ENCODE measurements at places on chromosomes 3 and 15.
A peak's percentile ranks its signal among the peaks of the same experiment; 100 is the strongest.

DNA sequence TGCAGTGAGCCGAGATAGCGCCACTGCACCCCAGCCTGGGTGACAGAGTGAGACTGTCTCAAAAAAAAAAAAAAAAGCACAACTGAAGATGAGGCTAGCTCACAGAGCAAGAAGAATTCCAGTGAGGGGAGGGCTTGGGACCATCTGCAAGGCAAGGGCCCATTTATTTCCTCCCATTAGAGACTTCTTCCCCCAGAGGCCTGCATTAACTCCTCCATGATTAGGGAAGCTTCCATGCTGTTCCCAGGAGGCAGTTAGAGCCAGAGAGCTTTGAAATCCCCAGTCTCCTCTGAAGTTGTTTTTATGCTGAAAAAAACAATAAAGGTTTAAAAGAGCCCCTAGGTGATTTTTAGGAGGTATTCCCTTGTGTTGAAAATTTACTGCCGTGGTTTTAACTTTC lies 54.3 kb upstream of the ADCY5 start:
- no peak for DNase-seq

DNA sequence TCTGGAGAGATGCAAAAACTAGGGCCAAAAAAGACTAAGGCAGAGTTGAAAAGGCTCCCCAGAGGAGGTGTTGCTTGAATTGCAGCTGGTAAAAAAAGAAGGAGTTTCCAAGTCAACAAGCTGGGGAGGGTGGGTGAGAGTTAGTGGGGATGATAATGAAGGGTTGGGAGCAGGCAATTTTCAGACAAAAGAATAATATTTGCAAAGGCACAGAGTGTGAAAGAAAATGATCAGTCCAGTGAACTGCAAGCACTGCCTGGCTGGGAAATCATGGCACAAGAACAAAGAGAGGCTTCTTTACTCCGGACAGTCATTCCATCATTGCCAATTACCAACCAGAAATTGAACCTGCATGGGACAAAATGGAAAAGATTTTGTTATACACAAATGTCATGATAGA lies 42.2 kb downstream of the C3orf85 start:
- no peak for DNase-seq

- no peak for DNase-seq
These were observed 88.9 kb downstream of the CLSTN2 start for GRCh38 chr3:140023616-140024530.

- DNase-seq, result no peak
These were observed 1.5 kb upstream of the TM4SF19 start for GRCh38 chr3:196339493-196340254.

- DNase-seq, result no peak
These were observed 18.7 kb upstream of the DCBLD2 start for GRCh38 chr3:98920166-98920565.

DNA sequence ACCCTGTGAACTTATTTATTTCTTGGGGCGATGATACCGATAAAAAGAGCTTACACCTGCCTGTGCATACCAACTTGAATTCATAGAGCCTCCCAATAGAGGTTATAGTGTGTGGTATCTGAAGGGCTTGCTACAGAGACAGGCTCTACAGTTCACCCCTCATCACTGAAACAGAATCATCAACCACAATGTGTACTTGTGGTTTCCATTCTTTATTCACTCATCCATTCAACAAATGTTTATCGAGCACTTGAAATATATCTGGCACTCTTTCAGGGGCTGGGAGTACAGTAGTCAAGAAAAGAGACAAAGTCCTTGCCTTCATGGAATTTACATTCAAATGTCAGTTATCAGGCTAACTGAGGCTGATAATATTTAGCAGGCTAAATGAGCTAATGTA lies 134.4 kb upstream of the SKOR1 start:
- no peak for DNase-seq

GRCh38 chr3:169529013-169529412 lies 134.5 kb downstream of the MECOM start:
- no peak for DNase-seq

- no peak for DNase-seq
These were observed 15.6 kb upstream of the DAG1 start for GRCh38 chr3:49454458-49454857.

DNA sequence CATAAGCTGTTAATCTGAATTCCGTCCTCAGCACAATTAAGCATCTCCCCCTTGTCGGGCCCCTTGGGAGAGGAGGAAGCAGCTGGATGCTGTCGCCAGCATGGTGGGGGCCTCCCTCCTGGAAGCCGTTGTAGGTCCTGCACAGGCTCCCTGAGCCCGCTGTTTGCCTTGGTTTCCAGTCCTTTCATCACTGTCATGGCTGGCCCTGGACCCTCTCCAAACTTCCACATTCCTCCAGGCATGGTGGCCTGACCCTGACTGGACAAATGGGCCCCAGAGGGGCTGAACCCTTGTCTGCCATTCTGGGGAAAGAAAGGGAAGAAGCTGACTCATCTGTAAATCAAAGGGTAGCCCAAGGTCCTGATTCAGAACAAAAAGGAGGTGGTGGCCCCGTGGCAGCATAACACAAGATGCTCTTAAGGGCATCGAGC lies 300.5 kb upstream of the LRRFIP2 start:
- no peak for DNase-seq

DNA sequence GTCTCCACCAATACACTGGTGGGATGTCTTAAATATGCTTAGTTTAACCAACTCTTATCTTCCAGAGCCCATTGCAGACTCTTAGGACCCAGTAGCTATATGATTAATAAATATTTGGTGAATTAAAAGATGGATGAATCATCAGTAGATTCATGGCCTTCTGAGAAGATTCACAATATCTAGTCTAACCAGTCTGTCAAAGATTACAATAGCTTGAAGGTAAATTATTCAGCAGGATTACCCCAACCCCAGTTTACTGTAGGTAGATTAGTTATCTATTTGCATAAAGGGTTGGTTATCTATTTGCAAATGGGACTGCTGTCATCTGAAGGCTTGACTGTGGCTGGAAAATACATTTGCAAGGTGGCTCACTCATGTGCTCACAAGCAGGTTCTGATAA lies 239.4 kb upstream of the THRB start:
- DNase-seq, result no peak

GRCh38 chr15:62348623-62349022 lies 183.5 kb upstream of the C2CD4B start:
- no peak for DNase-seq

- DNase-seq, result no peak
These were observed 15.0 kb upstream of the PSMD6 start for GRCh38 chr3:64038253-64038767.

DNA sequence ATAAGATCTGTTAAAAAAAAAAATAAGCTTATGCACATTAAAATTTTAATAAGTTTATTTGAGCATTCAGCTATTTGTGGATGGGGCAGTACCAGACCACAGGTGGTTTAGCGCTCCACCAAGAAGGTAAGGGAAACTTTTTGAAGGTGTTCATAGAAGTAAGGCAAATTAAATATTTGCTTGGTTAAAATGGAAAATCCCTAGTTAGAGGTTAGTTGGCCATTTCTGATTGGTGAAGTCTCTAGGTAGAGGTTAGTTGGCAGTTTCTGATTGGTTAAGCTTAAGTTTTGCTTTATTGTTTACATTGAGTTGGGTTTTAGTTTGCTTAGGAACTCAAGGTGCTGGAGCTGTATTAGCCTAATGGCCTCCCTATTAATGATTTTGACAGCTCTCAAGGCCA lies 30.7 kb downstream of the SCN11A start:
- DNase-seq, result no peak

- DNase-seq, result no peak
These were observed 57.7 kb downstream of the DNAJB8 start for GRCh38 chr3:128408693-128409623.

DNA sequence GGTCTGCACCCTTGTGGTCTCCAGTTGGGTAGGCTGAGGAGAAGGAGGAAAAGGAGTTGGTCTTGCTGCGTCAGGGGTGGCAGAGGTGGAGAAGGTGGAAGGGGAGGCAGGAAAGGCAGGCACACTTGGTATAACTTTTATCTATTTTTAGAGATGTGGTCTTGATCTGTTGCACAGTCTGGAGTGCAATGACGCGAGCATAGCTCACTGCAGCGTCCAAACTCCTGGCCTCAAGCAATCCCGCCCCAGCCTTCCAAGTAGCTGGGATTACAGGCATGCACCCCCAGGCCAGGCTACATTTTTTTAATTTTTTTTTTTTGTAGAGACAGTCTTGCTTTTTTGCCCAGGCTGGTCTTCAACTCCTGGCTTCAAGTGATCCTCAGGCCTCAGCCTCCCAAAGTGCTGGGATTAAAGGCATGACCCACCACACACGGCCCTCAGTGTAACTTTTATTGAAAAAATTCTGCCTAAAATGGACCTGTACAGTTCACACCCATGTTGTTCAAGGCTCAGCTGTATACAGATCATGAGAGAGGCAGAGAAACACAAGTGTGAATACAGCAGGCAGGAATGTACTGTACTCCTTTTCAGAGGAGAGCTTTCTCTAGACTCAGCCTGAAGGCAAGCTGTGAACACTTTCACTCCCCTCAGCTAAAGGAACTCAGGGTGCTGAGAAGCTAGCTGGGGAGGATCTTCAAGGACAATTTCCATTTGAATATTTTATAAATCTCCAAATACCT lies 2.1 kb upstream of the RHOV start:
- no peak for DNase-seq

- DNase-seq, result no peak
These were observed 130.6 kb upstream of the STT3B start for GRCh38 chr3:31402117-31402516.

- DNase-seq, result no peak
These were observed 40.5 kb upstream of the SEC13 start for GRCh38 chr3:10361375-10361774.

DNA sequence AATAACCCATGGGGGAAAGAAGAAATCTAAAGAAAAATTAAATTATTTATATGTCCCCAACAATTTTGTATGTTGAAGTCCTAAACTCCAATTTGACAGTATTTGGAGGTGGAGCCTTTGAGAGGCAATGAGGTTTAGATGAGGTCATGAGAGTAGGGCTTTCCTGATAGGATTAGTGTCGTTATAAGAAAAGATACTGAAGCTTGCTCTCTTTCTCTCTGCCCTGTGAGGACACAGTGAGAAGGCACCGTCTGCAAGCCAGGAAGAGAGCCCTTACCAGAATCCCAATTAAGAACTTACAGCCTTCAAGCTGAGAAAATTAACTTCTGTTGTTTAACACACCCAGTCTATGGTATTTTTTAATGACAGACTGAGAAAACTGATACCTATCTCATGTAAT lies 16.1 kb upstream of the OR5AC2 start:
- DNase-seq, result no peak

DNA sequence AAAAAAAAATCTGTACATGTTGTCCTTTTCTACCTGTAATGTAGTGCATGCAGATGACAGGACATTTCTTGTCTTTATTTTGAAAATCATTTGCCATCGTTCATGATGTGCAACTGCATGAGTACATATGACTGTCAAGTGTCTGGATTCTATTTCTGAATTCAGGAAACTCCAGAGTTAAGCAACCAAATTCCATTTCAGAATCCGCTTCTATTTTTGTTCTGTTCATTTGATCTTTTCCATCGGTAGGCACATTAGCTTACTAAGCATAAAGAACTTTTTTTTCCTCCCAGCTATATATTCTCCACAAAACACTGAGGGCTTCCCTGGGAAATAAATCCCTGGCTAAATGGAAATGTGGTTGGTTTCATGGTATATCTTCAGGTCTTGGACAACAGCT lies 365.6 kb downstream of the PTPRG start:
- no peak for DNase-seq

- no peak for DNase-seq
These were observed 445.1 kb upstream of the RBMS3 start for GRCh38 chr3:28835751-28836150.

GRCh38 chr3:53075743-53076140 lies 29.9 kb upstream of the SFMBT1 start:
- DNase-seq, result no peak

- no peak for DNase-seq
These were observed 23.4 kb upstream of the SLC2A2 start for GRCh38 chr3:171049861-171050444.

GRCh38 chr15:40445421-40445922 lies 4.7 kb downstream of the BAHD1 start:
- no peak for DNase-seq

- DNase-seq, result no peak
These were observed 95.8 kb upstream of the CGNL1 start for GRCh38 chr15:57280464-57280863.

DNA sequence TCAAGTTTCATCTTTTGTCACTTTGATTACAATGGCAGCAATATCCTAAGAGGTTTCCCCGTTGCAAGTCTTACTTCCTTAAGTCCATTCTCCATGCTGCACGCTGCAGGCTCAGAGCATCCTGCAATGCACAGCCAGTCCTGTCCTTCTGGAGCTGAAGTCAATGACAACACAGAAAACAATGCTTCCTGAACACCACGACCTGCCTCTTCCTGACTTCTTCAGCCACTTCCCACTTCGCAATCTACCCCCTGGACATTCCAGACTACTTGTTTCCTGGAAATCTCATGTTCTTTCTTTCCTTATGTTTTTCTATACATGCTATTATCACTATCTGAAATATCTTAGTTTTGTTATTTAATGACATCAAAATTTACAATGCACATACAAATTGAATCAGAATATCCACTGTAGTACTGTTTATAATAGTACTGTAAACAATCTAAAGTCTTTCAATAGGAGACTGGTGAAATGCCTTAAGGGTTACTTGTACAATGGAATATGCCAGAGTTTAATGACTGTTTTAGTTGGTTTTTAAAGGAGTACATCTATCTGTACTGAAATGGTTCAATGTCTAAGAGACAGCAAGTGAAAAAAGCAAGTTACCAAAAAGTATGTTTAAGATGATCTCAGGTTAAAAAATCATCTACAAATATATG lies 113.7 kb upstream of the PRTG start:
- DNase-seq, result no peak

DNA sequence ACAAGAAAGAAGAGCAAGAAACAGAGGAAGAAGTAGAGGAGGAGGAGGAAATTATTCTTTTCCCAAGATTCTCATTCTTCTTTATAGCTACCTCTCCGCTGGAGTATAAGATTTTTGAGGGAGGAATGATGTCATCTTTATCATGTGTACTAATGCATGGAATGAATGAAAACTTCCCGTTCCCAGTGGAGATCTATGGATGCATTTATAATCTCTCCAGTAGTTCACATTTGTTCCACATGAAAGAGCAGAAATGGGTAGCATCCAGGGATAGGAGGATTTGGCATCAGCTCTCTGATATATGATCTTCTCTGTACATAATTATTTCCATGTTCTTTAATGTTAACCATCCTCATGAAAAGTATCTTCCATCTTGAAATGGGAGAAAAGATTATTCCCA lies 244.4 kb downstream of the ADAMTSL3 start:
- DNase-seq, result no peak

GRCh38 chr3:119352034-119352609 lies 57.9 kb downstream of the ARHGAP31 start:
- peak; percentile 25 for DNase-seq

- DNase-seq, result peak; percentile 34
These were observed at the start of gene CD80 for GRCh38 chr3:119559441-119559963. CD80 (minus strand) TSS chr3:119559614; CDS start chr3:119557728, 1,886 bp downstream.

DNA sequence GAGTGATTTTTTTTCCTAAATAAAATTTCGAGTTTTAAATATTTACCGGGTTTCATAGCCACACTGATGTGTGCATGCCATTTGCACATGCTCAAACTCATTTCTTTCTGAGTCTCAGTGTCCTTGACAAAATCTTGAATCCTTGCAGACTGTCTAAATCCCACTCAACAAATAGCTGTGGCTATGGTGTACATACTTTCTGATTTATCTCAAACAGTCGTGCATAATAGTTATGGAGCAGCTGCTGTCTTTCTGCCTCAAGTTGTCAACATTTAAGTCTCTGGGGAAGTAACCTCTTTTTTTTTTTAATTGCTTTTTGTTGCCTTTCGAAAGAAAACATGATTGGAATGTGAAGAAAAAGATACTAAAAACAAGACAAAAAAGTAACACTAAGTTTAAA lies 52.8 kb upstream of the UTS2B start:
- no peak for DNase-seq

GRCh38 chr3:177959188-177959587 lies 577.0 kb upstream of the KCNMB2 start:
- DNase-seq, result no peak
